ENCODE measurements at places on chromosomes 12 and 14.

DNA sequence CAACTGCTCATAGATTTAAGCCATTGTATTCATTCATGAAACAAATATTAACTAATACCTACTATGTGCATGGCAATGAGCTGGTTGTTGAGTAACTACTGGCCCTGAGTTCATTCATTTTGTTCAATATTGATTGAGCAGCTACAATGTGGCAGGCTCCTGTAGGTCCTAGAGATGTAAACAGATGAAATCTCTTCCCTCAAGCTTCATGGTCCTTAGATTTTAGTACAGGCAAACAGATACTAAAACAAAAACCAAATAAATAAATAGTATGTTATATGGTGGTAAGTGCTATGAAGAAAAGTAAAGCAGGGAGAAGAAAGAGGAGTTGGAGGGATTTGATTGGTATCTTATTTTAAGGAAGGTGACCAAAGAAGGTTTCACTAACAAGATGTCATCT is 77.8 kb downstream of the RERG start:
- DNase-seq: no peak

GRCh38 chr14:76591266-76591665 is 170.0 kb upstream of the VASH1 start:
- DNase-seq: no peak

DNA sequence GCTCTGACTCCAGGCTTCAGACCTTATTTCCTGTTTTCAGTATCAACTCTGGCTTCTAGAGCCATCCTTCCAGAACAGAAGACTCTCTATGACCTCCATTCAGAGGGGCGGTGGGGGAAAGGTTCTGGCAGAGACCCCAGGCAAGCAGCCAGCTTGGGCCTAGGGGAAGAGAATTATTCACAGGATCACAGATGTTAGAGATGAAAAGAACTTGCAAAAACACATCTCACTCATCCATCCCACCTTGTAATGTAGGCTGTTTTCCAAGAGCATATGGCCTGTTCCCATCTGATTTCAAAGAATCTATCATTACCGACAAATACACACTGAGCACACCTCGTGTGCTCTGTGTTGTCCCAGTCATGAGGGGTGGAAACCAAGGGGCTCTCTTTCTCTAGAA is 131.9 kb downstream of the GRIN2B start:
- no peak for DNase-seq

- DNase-seq: no peak
Measured at GRCh38 chr12:67709367-67709954, 60.9 kb downstream of the DYRK2 start.

- no peak for DNase-seq
Measured at GRCh38 chr14:28381656-28382055, 384.9 kb upstream of the FOXG1 start.

- DNase-seq: no peak
Measured at GRCh38 chr14:59317798-59318505, 129.5 kb downstream of the DAAM1 start.

DNA sequence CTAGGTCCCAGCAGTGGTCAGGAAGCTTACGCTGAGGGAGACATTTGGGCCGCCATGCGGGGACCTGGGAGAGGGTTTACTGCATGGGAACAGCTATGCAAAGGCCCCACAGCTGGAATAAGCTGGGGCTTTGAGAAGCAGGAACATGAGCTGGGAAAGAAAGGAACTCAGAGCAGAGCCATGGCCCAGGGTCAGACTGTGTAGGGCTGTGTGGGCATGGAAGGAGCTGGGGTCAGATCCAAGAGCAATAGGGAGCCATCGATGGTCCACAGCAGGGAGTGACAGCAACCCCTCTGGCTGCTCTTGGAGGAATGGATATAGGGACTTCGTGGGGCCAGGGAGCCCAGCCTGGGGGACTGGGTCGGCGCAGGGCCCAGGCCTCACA is 151.6 kb downstream of the ADGRD1 start:
- no peak for DNase-seq

GRCh38 chr12:53047221-53048032 is 2.4 kb upstream of the TNS2 start:
- DNase-seq: peak; percentile 81

DNA sequence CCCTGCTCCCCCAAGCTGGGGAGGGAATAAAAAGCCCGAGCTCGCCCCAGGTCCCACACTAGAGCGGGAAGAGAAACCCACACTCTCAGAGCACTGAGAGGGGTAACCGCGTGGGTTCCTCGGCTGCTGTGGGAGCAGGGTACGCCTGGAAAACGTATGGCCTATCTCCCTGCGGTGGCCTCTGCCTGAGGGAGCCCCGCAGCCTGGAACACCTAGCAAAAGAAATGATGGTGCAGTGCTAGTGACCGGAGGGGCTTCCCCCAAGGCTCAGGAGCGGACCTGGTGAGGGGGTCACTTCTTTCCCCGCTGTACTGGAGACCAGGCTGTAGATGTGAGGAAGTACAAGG is 2.5 kb upstream of the OR4N2 start:
- no peak for DNase-seq

- no peak for DNase-seq
Measured at GRCh38 chr12:88371416-88372183, 208.7 kb downstream of the KITLG start.

DNA sequence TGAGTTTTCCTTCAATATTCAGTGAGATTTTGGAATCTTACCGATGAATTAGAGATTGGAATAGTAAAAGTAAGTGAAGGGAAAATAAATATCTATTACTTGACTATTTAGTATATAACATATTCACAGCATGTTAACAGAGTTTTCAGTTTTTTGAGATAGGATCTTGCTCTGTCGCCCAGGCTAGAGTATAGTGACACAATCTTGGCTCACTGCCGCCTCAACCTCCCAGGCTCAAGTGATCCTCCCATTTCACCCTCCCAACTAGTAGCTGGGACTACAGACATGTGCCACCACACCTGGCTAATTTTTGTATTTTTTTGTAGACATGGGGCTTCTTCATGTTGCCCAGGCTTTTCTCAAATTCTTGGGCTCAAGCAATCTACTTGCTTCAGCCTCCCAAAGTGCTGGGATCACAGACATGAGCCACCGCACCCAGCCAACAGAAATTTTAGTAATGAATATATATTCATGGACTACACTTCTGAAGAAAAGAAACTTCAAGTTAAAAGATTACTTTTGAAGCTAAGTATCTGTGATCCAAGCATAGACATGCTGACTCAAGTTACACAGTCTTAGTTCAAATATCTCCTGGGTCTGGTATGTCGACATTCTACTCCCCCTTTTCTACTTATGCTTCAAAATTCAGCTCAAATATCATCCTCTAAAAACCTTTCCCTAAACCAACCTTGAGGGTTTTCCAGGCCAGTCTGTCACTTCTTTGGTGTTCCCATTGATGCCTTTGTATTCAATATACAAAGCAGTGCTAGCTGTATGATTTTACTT is 13.8 kb downstream of the UBE2N start:
- DNase-seq: no peak

DNA sequence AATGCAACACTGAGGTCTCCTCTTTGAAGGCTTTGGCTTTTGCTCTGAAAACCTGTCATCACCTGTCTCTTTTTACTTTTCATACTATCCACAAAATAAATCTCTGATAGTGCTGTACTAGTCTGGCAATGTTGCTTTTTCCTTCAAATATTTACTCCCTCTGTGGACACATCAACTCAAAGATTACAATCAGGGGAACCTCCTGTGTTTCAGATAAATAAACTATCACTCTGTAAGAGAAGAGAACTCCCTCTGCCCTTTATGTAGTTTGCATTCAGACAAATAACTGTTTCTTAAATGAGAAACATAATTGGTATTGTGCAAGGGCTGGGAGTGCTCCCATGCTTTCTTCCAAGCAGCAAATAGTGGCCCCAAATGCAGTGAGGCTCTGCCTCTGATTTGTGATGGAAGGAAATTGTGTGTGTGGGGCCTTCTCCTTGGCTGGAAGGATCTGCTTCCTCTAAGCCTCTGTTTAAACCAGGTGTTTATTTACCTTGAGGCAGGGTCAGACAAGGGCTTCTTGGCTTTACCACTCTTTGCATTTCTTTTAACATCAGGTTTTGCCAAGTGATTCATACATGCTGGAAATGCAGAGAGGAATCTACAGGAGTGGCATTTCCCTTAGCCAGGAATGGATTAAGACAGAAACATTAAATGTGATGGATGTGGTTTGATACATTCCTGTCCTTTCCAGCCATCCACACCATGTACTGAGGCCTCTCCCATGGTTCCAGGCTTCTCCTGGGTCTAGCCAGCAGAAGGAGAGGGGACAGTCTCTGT is 69.0 kb downstream of the AKAP6 start:
- DNase-seq: no peak

- DNase-seq: no peak
Measured at GRCh38 chr12:77124767-77125166, 59.4 kb upstream of the E2F7 start.

DNA sequence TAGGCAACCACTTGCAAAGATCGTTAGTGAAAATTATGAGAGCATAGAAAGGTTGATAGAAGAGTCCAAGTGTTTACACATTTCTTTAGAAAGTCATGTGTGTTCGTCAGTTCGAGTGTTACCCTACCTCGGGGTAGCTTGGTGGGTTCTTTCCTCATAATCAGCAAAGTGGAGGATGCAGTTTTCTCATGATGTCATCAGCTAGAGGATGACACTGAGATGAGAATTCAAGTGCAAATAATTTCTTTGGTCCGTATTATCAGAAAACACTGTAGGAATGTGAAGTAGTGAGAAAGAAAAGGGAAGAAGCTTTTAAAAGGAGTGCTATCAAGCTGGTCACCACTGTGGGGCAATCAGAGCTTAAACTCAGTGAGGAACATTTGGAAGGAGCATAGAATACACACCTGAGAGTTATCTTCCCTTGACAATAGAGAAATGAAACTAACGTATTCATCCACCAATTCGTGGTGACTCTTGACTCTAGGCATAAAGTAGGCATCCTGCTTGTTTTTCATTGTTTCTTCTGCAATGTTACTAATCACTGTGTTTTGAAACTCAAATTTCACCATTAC is 1340.9 kb upstream of the TMEM132C start:
- no peak for DNase-seq

GRCh38 chr12:25644979-25645378 is 91.9 kb upstream of the LMNTD1 start:
- DNase-seq: no peak

- no peak for DNase-seq
Measured at GRCh38 chr14:105471297-105471821, 3.3 kb upstream of the CRIP2 start.

- no peak for DNase-seq
Measured at GRCh38 chr14:57847706-57848105, 18.2 kb downstream of the SLC35F4 start.

GRCh38 chr14:56808383-56809269 is 1.7 kb downstream of the OTX2 start:
- no peak for DNase-seq

DNA sequence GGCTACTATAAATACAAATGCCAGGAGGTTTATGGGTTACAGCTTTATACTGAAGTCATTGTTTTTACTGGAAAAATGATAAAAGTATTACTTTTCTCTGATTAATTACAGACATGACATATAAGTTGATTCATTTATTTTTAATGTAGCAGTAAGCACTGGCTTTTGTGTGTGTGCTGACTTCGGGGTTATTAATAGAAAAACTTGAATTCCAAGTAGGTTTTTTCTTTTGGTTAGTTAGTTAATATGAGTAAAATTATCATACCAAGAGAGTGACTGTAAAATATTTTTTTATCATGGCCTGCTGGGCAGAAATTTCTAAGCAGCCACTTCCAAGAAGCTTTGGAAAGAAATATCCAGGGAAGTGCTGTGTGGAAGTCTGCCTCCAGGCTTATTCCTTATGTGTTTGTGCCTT is 56.4 kb downstream of the IFT81 start:
- DNase-seq: no peak

DNA sequence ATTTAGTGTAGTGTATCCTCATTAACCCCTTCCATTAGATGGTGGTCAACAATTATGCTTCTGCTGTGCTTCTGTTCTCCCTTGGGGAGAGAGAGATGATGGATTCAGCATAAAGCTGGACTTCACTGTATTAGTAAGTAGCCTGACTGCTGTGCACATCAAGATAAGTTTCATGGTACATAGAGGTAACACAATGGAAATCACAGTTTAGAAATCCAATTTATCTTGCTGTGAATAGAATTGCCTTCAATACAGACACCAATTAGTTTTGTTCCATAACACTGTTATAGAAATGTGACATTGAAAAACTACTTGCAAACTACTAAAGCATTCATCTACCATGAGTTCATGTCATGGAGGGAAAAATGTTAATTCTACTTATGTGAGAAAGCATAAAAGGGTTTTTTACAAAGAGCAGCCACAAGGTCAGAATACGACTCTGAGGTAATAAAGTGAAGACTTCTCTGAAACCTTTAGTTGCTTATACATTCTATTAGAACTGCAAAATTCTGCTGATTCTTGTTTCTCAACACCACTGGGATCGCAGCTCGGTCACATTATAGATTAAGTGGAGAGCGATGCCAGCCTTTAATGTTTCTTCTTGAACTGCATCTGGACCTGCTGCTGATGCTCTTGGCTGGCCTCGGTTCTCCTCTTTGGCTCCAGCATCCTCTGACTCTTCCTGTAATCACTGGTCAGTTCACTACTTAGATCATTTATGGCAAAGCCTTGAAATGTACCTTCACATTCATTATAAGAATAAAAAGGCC is 190.8 kb downstream of the ATP23 start:
- no peak for DNase-seq

DNA sequence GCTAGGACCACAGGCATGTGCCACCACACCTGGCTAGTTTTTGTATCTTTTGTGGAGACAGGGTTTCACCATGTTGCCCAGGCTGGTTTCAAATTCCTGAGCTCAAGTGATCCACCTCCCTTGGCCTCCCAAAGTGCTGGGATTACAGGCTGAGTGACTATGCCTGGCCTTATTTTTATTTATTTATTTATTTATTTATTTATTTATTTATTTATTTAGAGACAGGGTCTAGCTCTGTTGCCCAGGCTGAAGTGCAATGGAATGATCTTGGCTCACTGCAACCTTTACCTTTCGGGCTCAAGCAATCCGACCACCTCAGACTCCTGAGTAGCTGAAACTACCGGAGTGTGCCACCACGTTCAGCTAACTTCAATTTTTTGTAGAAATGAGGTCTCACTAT is 117.0 kb upstream of the MAX start:
- no peak for DNase-seq

DNA sequence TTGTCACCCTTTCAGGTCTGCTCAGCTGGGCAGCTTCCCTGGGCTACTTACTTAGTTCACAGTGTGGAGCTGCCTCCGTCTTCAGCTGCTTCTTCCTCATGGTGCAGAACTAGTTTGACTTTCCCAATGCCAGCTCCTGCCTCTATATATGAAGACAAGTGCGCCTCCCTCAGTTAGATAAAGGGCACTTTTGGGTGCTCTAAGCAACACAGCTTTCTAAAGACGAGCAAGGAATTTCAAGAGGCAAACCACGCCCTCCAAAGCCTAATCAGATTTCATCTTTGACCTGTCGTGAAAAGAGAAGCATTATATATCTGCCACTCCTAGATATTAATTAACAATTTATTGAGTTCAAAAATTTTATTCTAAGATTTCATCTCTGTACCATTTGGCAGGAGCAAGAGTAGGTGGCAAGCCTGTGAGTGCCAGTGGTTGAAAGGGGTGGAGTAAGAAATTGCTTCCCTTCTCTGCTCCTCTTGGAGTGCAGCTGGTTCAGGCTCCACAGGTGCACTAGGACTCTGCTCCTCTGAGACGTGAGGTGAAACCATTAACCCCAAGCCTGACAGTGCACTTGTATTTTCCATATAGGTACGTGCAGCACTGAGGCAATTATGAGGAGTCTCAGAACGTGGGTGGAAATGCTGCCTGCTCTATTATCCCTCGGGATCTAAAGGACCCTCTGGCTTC is 2.1 kb upstream of the SLC11A2 start:
- no peak for DNase-seq
